ENCODE measurements at places on chromosomes 16 and 17.

DNA sequence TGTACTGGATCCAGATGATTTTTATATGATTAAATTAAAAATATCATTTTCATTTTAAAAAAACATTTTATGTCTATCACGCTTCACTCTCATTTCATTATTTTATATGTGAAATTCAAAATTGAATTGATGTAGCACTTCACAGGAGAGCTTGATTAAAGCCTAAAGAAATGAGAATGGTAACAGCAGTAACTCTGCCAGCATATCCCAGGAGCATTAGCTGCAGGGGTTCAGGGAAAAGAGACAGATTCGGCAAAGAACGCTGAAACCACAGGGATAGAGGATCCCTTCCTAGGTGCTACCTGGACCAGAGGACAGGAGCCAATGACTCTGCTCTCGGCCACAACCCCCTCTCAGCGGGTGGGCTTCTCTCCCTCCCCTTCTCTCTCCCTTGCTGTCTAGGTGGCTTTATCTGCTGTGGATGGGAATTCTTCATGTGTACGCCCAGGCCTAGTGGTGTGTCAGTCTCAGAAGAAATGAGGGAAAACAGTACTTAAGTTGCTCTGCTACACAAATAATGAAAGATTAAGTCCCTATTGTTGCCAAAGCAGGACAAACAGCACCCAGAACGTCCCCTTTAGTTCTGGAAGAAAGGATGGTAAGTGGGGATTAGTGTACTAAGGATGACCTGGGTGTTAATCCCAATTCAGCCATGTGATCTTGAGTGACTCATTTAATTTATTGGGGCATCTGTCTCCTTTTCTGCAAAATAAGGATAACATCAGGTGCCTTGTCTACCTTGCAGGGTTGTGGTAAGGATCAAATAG lies 123.3 kb downstream of the CDK5R1 start:
- DNase-seq: no peak

DNA sequence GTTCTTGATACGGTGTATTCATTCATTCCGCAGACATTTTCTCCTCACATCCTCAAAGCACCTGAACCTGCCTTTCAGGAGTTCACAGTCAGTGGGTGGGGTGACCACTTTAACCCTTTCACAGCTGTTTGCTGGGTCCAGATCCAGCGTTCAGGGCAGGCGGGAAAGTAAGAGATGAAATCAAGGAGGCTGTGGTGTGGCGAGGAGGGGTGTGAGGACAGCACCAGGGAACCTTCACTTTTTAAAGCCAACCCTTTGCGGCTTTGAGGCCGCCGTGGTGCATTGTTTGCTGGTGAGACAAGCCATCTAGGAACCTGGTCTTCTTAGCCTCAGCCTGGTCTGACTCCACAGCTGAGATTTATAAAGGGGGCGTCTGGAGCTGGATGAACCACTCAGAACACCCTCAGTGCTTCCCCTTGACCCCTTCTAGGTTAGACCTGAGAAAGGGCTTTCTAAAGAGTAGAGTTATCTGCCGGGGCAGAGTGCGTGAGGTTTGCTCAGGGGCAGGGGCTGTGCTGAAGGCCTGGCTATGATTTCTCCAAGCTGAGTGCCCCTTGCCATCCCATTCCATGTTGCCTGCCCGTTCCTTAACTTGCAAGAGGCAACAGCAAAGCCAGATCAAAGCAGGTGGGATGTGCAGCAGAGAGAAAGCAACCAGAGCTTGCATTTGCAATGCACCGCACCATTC lies 933 bp downstream of the CCR7 start:
- DNase-seq: no peak

- DNase-seq: no peak
Measured at GRCh38 chr17:63124958-63125357, 158.9 kb downstream of the TANC2 start.

GRCh38 chr17:17795296-17795695 lies 41.5 kb downstream of the SREBF1 start:
- DNase-seq: no peak

DNA sequence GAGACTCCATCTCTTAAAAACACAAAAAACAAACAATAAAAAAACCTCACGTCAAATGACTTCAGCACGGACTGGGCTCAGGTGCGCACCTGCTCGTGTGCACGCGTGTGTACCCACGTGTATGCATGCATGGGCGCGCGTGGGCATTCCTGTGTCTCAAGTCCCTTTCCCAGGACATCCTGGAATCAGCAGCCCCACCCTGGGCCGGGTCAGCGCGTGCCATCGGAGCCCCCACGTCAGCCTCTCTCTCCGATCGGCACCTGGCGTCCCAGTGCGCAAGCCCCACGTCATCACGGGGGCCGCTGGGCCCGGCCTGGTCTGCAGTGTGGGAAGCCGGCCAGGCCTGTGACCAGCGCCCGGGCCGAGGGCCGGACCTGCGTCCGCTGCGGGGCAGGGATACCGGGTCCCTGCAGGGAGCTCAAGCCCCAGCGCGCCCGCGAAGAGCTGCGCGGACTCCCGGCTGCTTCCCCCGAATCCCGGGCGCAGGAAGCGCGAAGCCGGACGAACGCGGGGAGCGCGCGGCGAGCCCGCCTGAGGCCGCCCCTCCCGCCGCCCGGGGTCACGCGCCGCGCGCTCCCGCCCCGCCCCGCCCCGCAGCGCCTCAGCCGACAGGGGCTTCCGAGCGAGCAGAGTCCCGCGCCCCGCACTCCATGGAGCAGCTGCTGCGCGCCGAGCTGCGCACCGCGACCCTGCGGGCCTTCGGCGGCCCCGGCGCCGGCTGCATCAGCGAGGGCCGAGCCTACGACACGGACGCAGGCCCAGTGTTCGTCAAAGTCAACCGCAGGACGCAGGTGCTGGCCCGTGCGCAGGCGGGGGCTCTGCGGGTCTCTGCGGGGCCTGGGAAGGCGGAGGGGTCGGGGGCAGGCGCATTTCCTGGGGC lies at the start of gene FN3K:
Gene FN3K (plus strand): TSS at position 629 of the 880 bp plus-strand sequence. CDS start 22 bp downstream, at position 651.
- DNase-seq: peak; percentile 30

DNA sequence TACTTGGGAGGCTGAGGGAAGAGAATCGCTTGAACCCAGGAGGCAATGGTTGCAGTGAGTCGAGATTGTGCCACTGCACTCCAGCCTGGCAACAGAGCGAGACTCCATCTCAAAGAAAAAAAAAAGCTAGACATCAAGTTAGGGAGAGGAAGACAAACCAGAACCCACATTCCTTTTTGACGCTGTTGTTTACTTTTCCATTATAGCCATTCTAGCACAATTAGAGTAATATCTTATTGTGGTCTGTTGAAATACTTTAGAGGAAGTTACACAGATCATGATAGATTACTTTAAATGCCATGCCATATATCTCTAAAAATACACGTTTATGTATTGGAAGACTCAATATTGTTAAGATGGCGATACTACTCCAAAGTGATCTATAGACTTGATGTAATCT lies 16.5 kb upstream of the ABCC1 start:
- peak; percentile 22 for DNase-seq

DNA sequence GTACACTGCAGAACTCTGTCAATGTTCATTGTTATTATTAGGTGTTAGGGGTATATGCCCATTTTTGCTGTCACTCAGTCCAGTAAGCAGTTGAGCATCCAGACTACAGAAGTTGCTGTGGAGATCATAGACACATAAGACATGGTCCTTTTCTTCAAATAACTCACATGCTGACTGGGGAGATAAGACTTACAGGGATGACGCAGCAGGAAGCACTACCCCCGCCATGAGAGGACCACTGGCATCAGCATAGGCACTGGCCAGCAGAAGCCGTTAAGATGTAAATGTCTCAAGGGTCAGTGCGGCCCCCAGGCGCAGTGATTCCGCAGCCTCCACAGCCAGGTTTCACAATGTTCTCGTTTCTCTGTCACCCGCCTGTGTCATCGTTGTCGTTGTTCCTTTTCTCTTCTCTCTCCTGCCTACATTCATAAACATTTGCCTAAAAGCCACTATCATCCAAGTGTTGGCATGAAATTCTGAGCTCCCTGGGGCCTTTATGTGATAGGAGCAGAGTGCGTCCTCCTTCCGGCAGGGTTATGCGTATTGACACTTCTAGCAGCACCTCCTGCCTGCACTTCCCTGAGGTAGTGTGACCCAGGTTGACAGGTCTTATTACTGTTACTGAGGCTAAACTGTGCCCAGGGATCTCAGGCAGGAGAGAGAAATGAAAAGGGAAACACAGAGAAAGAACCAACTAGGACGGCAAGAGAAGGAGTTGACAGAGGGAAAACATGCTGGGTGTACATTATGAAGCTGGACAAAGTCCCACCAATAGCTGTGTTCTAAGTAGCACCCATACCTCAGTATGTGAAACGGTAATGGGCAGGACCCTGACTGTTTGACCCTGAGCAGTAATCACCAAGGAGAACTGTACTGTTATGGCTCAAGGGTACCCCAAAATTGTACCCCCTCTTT lies 17.9 kb downstream of the TANGO6 start:
- DNase-seq: peak; percentile 17

DNA sequence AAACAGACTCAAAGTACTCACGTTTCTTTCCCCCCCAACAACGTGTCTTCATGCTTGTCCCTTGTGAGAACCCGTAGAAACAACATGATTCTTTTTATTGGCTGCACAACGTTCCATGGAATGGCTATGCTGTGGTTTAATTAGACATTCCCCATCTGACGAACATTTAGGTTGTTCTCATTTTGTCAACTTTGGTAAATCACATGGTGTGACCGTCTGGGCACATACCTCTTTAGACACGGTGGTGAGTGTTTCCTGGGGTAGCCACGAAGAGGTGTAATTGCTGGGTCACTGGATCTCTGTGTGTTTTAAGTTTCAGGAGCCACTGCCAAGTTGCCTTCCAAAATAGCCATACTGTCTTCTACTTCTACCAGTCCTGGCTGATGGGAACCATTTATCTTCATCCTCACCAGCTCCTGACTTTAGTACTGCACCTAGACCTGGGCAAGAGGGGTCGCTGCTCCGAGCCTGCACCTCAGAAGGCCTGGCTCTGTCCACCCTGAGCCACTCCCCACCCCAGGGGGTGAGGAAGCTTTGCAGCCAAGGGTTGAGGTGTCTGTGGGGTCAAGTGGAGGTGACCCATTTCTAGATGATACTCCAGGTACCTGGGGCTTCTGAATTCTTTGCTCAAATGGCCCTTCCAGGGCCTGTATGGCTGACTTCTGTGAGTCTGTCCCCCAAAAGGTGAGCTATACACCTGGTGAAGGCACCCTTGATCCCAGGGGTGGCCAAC lies 84.7 kb downstream of the IRX5 start:
- no peak for DNase-seq

GRCh38 chr17:75476271-75476671 lies 19.8 kb downstream of the TMEM94 start:
- DNase-seq: no peak

GRCh38 chr17:60888812-60889709 lies 211.4 kb downstream of the BCAS3 start:
- no peak for DNase-seq

GRCh38 chr16:85419503-85420408 lies 193.4 kb upstream of the GSE1 start:
- no peak for DNase-seq

- no peak for DNase-seq
Measured at GRCh38 chr17:72697602-72698146, 394.8 kb downstream of the SLC39A11 start.

Data from inflammatory macrophage (primary cell).